ENCODE measurements at places on chromosomes 7 and 10.

GRCh38 chr10:109880886-109881768, 42.2 kb downstream of the XPNPEP1 start:
- DNase-seq = no peak

DNA sequence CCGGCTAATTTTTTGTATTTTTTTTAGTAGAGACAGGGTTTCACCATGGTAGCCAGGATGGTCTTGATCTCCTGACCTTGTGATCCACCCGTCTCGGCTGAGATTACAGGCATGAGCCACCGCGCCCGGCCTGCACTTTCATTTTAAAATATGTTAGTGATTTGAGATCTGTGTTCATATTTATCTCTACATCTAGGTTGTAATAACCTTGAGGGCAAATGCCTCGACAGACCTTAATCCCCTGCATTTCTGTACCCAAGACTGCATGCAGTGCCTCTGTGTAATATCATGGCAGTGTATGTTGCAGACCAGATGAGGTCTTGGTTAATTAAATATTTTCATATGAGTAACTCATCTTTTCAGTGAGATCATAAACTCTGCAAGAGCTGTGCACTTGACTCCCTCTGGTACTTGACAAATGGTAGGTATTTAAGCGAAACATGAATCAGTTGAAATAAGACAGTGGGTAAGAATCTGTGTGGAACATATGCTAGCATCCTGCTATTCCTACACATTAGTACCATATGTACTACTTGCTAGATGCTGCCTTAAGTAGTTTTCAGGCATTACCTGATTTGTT, 673.9 kb upstream of the ANKRD30A start:
- no peak for DNase-seq

DNA sequence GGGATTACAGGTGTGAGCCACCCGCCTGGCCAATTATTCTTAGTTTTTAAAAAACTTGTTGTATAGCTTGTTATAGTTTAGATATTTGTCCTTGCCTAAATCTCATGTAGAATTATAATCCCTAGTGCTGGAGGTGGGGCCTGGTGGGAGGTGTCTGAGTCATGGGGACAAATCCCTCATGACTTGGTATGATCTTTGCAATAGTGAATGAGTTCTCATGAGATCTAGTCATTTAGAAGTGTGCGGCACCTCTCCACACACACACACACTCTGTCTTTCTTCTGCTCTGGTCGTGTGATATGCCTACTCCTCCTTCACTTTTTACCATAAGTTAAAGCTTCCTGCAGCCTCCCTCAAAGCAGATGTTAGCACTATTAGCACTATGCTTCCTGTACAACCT, 37.2 kb downstream of the FAM149B1 start:
- no peak for DNase-seq

- no peak for DNase-seq
Observed at GRCh38 chr7:135277161-135277560, 43.5 kb downstream of the STRA8 start.

- DNase-seq = no peak
Observed at GRCh38 chr10:50619882-50620281, 3.9 kb downstream of the SGMS1 start.

All from activated CD4-positive, alpha-beta T cell treated with anti-CD3 and anti-CD28 coated beads, Interleukin-2, amount 50 U/mL, for 4 hours (primary cell).